ENCODE measurements at places on chromosomes 4 and X. TPM values are rescaled to one million over a fixed set of nuclear protein-coding genes. Genes with fewer than 3 reads are reported as not detected.

GRCh38 chr4:86670756-86671155 lies 76.6 kb downstream of the PTPN13 start:
- H3K36me3 ChIP-seq = no peaks in the 10 kb centered on the region
- H3K4me3 ChIP-seq = no peak overlapping the region
- no peak overlapping the region for H3K27ac ChIP-seq
- peak; percentile 77 for DNase-seq
- H3K4me1 ChIP-seq = no peaks in the 10 kb centered on the region

- no peaks in the 10 kb centered on the region for H3K4me1 ChIP-seq
- peaks cover 21% of the 10 kb centered on the region for H3K36me3 ChIP-seq
- no peak for DNase-seq
- H3K4me3 ChIP-seq = no peak overlapping the region
- H3K27ac ChIP-seq = no peak overlapping the region
- H3K27me3 ChIP-seq = no peaks in the 10 kb centered on the region
These were observed 25.8 kb upstream of the FAM193A start for GRCh38 chr4:2510351-2511259.

DNA sequence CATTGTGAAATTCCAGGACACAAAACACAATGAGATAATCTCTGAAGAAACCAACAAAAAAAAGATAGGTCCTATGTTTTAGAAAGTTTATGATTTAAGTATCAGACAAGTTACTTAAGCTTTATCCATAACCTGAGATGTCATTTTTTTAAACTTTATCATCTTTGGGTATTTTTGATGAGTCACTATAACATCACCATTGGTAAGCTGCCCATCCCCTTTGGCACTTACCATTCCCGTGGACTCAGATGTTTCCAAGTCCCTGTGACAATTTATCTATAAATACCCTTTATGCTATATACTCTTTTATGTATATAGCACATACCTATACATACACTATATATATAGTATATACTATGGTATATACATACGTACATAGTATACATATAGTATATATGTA lies 198.9 kb upstream of the GEMIN8 start:
- no peak overlapping the region for H3K4me3 ChIP-seq
- no peaks in the 10 kb centered on the region for H3K27me3 ChIP-seq
- no peak overlapping the region for H3K27ac ChIP-seq
- no peaks in the 10 kb centered on the region for H3K4me1 ChIP-seq
- H3K36me3 ChIP-seq = no peaks in the 10 kb centered on the region

DNA sequence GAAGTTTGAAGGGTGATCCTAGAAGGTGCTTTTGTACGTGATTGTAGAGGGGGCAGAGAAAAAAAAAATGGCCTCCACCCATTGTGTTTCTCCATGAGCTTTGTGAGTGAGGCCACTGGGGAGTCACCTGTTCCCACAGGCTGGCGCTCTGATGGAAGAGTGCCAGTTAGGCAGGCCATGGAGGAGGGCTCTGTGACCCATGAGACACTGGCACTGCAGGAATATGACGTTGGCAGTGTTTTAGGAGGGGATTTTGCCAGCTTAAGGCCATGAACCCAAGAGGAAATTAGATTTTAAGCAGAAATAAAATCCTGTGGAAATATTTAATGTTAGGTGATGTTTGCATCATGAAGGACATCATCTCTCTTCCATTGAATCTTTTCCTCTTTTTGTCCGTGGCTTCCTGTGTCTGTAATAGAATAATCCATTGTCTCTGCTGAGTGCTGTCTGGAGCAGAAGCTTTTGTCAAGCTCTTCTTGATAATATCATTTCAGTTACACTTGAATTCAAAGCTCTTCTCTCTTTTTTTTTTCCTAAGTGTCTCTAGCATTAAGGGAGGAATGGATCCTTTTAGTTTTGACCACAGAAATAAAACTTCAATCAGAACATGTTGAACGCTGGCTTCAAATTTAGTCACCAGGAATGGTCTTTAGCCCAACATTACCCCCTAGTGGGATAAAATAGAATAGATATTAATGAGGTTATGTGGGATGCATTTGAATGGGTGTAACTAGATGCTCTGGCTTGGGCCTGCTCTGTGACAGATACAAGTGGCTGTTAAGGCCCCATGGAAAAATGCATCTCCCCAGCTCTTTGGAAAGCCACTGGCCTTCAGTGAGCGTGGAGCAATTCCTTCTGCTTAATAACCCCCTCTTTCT lies 41.0 kb upstream of the UCP1 start:
- no peak overlapping the region for H3K27ac ChIP-seq
- H3K27me3 ChIP-seq = no peaks in the 10 kb centered on the region
- no peaks in the 10 kb centered on the region for H3K4me1 ChIP-seq
- no peaks in the 10 kb centered on the region for H3K36me3 ChIP-seq

GRCh38 chrX:156002507-156002906 lies 5.0 kb downstream of the IL9R start:
- H3K36me3 ChIP-seq = no peaks in the 10 kb centered on the region
- no peak overlapping the region for H3K27ac ChIP-seq
- H3K4me1 ChIP-seq = no peaks in the 10 kb centered on the region
- no peaks in the 10 kb centered on the region for H3K27me3 ChIP-seq
- no peak overlapping the region for H3K4me3 ChIP-seq
- no peak for DNase-seq

DNA sequence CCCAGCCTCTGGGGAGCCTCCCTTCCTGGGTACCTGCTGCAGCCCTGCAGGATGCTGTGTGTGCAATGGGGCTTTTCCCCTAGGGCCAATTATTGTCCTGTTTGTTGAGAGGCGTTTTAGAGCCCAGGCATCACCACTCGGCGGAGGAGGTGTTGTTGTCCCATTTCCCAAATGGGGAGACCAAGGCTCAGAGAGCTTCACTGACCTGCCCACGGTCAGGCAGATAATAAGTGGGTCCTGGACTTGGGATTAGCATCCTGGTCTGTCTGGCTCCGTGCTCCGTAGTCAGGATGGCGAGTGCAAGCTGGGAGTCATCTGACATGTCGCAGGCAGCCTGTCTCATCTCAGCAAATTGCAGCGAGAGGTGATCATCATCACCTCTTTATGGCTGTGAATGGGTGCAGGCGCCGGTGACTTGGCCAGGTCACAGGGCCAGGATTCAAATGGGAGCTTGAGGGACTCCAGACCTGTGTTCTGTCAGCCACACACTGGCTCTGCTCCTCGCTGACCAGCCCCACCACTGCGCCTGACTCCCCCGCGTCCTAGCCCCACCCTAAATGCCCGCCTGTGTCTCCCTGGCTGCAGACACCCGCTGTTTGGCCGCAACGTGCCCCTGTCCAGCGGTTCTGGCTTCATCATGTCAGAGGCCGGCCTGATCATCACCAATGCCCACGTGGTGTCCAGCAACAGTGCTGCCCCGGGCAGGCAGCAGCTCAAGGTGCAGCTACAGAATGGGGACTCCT lies 16.6 kb downstream of the HTRA3 start:
- H3K4me1 ChIP-seq = no peaks in the 10 kb centered on the region
- no peaks in the 10 kb centered on the region for H3K27me3 ChIP-seq
- no peaks in the 10 kb centered on the region for H3K36me3 ChIP-seq

DNA sequence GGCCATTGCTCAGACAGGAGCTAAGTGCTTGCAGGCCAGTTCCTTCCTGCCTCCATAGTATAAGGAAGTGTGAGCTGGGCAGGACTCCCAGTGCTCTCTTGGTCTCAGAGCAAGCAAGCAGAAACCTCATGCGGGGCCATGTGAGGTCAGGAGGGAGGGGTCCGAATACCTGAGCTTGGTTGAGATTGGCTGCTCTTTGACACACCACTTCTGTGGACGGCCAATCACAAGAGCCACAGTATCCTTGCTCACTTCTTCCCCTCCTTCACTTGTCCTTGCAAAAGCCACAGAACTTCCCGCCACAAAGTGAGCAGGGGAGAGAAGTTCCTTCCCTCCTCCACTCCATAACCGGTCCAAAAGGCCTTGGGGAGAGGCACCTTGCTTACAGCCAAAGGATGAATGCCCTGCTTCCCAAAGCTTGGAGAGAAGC lies 56.7 kb downstream of the PRPS1 start:
- H3K27me3 ChIP-seq = no peaks in the 10 kb centered on the region
- no peak overlapping the region for H3K4me3 ChIP-seq
- H3K4me1 ChIP-seq = peaks cover 3% of the 10 kb centered on the region
- H3K27ac ChIP-seq = no peak overlapping the region
- peak; percentile 44 for DNase-seq

RLIM gene
- total RNA-seq = 53.5 TPM

- H3K4me3 ChIP-seq = no peak overlapping the region
- H3K27me3 ChIP-seq = no peaks in the 10 kb centered on the region
- no peaks in the 10 kb centered on the region for H3K4me1 ChIP-seq
These were observed 7.9 kb upstream of the AMBN start for GRCh38 chr4:70583952-70584834.

- no peak for DNase-seq
- no peaks in the 10 kb centered on the region for H3K36me3 ChIP-seq
- no peak overlapping the region for H3K4me3 ChIP-seq
- no peak overlapping the region for H3K27ac ChIP-seq
These were observed 110.7 kb upstream of the TLR3 start for GRCh38 chr4:185958094-185958747.

DNAAF6 gene
- not detected for total RNA-seq

GRCh38 chrX:39115166-39115565 lies 313.9 kb downstream of the MID1IP1 start:
- no peak overlapping the region for H3K4me3 ChIP-seq
- no peak for DNase-seq
- H3K27me3 ChIP-seq = no peaks in the 10 kb centered on the region
- H3K36me3 ChIP-seq = no peaks in the 10 kb centered on the region
- no peaks in the 10 kb centered on the region for H3K4me1 ChIP-seq

GRCh38 chr4:168095776-168096406 lies 3.6 kb downstream of the ANXA10 start:
- H3K27ac ChIP-seq = peak overlapping the region; percentile 83
- no peaks in the 10 kb centered on the region for H3K36me3 ChIP-seq
- no peak overlapping the region for H3K4me3 ChIP-seq

- H3K4me1 ChIP-seq = peaks cover 3% of the 10 kb centered on the region
- peak within 1 kb of the TSS; percentile 93 for H3K27ac ChIP-seq
- DNase-seq = peak; percentile 67
- H3K27me3 ChIP-seq = no peaks in the 10 kb centered on the region
- H3K4me3 ChIP-seq = peak within 1 kb of the TSS; percentile 75
These were observed at the start of gene ARMCX1 for GRCh38 chrX:101550362-101550750. TSS of gene ARMCX1 (plus strand) at chrX:101550547. CDS start at chrX:101552931, 2,384 bp downstream.

GRCh38 chr4:10456595-10457254 lies 501 bp downstream of the ZNF518B start:
- H3K36me3 ChIP-seq = peaks cover 13% of the 10 kb centered on the region
- peaks cover 10% of the 10 kb centered on the region for H3K4me1 ChIP-seq
- DNase-seq = peak; percentile 58

GRCh38 chr4:15965325-15965724 lies 2.4 kb upstream of the FGFBP2 start:
- no peak overlapping the region for H3K27ac ChIP-seq
- DNase-seq = no peak
- H3K4me3 ChIP-seq = no peak overlapping the region
- no peaks in the 10 kb centered on the region for H3K36me3 ChIP-seq
- peaks cover 4% of the 10 kb centered on the region for H3K27me3 ChIP-seq
- no peaks in the 10 kb centered on the region for H3K4me1 ChIP-seq

GRCh38 chr4:5730993-5731990 lies 20.3 kb downstream of the EVC start:
- H3K4me1 ChIP-seq = no peaks in the 10 kb centered on the region
- DNase-seq = no peak
- H3K27ac ChIP-seq = no peak overlapping the region

GRCh38 chrX:21151051-21151450 lies 223.2 kb upstream of the CNKSR2 start:
- no peak overlapping the region for H3K27ac ChIP-seq
- H3K27me3 ChIP-seq = no peaks in the 10 kb centered on the region
- H3K4me1 ChIP-seq = no peaks in the 10 kb centered on the region
- no peaks in the 10 kb centered on the region for H3K36me3 ChIP-seq

DNA sequence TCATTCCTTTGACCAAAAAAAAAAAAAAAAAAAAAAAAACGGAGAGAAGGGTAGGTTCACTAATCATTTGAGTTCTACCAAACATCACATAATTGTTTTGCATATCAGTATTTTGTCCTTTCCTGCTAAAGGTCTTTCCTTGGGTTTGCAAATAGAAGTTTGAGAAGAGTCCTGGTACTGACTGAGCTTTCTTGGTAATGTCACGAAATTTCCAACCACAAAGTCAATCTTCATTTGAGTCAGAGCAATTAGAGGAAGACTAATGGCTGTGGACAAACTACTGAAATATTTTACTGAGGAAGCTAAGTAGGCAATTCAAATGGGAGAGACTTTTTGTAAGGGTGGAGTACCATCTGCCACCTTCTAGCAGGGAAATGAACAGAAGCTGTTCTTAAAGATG lies 21.7 kb upstream of the CD40LG start:
- H3K27me3 ChIP-seq = no peaks in the 10 kb centered on the region
- no peak overlapping the region for H3K27ac ChIP-seq
- no peaks in the 10 kb centered on the region for H3K36me3 ChIP-seq
- H3K4me3 ChIP-seq = no peak overlapping the region
- DNase-seq = no peak

UCP1 gene
- 0.46 TPM for total RNA-seq

- H3K36me3 ChIP-seq = no peaks in the 10 kb centered on the region
- H3K4me3 ChIP-seq = no peak overlapping the region
- no peaks in the 10 kb centered on the region for H3K27me3 ChIP-seq
- peak; percentile 26 for DNase-seq
These were observed 431.2 kb downstream of the GASK1B start for GRCh38 chr4:157741642-157742041.

KIF4A gene
- 1.7 TPM for total RNA-seq

ADGRG4 gene
- 0.14 TPM for total RNA-seq

TIGD4 gene
- total RNA-seq = 0.23 TPM

SPACA5 gene
- total RNA-seq = not detected

Measured in astrocyte (in vitro differentiated cells and primary cell).